Activated CD4-positive, alpha-beta T cell treated with anti-CD3 and anti-CD28 coated beads, Interleukin-2, amount 10 ng/mL, durations not matched to agents 7 days and 5 days (primary cell): ENCODE measurements at places on chromosomes 6 and 20. TPM values are rescaled to one million over a fixed set of nuclear protein-coding genes. Genes with fewer than 3 reads are reported as not detected.

DNA sequence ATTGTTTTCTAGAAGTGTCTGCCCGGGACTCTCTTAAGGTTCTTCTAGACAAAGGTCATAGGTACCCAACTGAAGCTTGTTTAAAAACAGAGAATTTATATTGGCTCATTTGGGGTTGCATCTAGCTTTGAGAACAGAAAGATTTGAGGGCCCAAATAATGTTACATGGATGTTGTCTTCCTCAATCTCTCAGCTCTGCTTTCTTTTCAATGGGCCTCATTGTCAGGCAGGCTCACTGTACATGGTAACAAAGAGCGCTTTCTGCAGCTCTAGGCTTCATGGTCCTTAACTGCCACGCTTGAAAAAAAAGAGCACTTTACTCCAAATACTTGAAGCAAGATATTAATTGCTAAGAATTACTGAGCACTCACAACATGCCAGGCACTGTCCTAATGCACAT lies 22.2 kb downstream of the NHLRC1 start:
- DNase-seq, result no peak

DNA sequence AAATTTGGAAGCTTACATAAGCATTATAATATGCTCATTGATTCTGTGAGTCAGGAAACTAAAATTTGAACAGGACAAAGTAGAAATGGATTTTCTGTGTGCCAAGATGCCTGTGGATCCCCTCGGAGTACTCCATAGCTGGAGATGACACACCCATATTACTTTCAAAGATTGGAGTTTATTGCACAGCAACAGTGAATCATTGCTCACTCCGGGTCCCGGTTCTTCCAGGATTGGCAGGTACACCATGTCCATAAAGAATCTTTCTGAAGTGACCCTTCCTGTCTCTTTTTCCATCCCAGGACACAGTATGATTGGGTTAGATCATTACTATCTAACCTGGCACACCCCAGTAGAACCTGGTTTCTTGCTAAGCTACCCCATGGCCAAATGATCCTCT lies 2.7 kb upstream of the BTN2A2 start:
- DNase-seq, result no peak

GRCh38 chr6:110328259-110328658 lies 29.9 kb downstream of the METTL24 start:
- DNase-seq, result no peak

DNA sequence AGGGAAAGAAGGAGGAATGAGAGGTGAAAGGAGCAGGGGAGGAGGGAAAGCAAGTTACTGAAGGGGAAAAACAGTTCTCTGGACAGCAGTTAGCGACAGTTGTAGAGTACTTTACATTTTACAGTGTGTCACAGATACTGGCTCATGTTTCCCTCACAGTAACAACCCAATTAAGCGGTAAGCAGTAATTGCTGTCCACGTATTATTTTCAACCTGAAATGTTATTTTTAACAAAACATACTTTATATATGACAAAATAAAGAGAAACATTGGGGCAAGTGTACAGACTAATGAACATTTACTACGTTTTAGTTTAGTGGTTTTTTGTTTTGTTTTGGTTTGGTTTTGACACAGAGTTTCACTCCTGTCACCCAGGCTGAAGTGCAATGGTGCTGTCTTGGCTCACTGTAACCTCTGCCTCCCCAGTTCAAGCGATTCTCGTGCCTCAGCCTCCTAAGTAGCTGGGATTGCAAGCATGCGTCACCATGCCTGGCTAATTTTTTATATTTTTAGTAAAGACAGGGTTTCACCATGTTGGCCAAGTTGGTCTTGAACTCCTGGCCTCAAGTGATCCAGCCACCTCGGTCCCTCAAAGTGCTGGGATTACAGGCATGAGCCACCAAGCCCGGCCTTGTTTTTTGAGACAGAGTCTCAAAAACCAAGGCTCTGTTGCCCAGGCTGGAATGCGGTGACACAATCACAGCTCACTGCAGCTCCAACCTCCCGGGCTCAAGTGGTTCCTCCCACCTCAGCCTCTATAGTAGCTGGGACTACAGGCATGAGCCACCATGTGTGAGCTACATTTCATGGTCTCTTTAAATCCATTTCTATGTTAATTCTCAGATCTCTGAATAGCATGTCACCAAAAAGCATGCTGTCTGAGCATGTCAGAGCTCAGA lies 22.6 kb upstream of the BTN3A2 start:
- DNase-seq, result no peak

- DNase-seq, result no peak
These were observed 35.2 kb upstream of the YWHAB start for GRCh38 chr20:44850272-44850671.

WASF1 gene
- 0.46 TPM for total RNA-seq
